ENCODE measurements at places on chromosomes 7 and 10.

- no peak for DNase-seq
These were observed 16.8 kb downstream of the GIMAP5 start for GRCh38 chr7:150753826-150754603.

DNA sequence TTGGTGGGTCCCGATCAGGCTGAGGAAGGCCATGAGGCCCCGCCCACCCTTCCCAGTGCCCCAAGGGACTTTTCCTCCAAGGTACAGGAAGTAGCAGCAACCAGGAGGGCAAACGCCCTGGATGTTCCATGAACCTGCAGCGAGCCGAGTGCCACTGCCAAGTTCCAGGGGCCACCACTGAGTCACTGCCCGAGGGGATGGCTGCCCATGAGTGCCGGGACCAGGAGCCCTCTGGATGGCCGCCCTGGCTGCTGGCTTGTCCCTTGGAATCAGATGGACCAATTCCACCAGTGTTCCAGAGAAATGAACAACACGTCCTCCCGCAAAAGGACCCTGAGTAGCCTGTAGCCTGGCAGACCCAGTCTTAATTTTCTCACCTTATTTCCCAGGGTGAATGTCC, 74.2 kb downstream of the ZRANB1 start:
- no peak for DNase-seq

DNA sequence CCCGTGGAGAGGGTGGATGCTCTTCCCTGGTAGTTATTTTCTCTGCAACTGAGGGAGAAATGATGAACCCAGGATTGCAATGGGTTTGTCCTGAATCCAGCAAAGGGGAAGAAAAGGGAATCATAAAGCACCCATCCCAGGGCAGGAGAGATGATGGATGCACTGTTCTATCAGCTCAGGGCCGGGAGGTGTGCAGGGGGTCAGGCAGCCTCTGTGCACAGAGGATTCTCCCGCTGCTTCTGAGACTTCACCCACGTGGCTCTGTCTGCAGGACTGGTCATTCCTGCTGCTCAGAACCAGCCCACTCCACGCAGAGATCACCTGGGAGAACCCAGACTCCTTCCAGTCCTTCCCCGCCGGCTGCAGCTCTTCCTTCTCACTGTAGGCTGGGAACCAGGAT, 70.7 kb downstream of the RBAK start:
- DNase-seq, result no peak

GRCh38 chr10:62234077-62234605, 34.5 kb downstream of the RTKN2 start:
- DNase-seq, result no peak

DNA sequence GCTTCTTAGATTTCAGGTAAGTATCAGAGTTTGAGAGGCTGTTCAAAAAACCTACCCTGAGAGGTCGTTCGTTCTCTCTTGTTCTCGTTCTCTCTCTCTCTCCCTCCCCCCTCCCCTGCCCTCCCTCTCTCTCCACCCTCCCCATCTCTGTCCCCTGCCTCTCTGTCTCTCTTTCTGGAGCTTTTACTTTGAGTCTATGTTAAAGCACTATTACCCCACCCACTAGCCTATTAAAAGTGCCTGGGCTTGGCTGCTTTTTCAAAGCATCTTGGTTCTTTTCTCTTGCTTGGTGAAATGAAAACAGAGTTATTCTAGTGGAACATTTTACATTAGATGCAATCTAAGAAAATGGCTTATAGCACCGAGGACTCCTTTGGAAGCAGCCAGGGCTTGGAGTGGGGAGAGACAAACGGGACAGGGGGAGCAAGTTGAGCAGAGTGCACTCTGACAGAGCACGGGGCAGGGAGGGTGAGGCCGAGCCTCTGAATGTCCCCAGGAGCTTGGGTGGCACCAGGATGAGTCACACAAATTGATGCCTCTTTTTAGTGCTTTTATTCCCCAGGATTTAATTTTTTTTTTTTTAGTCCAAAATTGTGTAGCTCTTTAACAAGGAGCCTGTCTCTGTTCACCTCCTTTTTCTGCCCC, 134.3 kb downstream of the CFAP58 start:
- no peak for DNase-seq

Data from fibroblast of villous mesenchyme (primary cell).